ENCODE measurements at places on chromosomes 11 and 22.

DNA sequence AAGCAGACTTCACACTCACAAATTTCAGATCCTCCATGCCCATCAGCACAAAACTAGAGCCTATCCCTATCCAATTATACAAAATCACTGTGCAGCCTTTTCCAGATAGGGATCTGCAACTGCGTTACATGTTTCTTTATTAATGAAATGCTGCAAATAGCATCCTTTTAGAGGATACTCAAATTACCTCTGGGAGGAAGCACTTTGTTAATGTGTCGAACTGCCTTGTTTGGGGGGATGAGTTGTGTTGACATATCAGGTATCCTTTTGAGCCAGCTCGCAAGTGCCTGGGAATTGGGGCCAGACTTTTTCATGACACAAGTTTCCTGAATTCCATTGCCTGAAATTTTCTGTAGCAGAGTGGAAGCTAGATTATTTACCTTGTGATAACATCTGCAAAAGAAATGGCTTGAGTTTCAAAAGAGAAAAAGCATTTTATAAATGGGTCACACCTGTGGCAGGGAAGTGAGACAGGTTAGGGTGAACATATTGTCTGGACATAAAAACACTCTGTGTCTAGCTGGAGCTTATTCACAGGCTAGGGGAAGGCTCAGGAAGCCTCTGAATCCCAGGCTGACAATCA, 299.1 kb upstream of the MTNR1B start:
- no peaks in the 10 kb centered on the region for H3K4me1 ChIP-seq
- no peaks in the 10 kb centered on the region for H3K27me3 ChIP-seq
- H3K36me3 ChIP-seq = no peaks in the 10 kb centered on the region
- H3K4me3 ChIP-seq = no peak overlapping the region

- DNase-seq = no peak
- no peak overlapping the region for H3K27ac ChIP-seq
- H3K4me3 ChIP-seq = no peak overlapping the region
- H3K4me1 ChIP-seq = no peaks in the 10 kb centered on the region
Measured at GRCh38 chr11:70460964-70461363, 62.6 kb downstream of the CTTN start.

DNA sequence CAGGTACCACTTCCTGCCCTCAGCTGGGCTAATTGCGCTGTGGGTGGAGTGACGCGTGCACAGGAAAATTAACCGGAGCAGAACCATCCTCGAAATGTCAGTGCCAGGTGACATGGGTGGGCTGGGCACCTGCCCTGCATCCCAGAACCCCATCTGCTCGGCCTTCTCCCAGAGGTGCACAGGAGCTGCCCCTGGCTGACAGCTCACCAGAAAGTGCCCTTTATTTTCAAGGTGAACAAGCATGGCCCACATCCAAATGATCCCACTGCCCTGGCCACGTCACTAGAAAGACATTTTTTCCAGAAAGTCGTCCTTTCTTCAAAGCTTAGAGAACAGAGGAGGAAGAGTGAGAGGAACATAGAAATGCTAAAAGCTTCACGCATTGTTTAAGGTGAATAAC, 4.1 kb upstream of the ELFN2 start:
- no peak overlapping the region for H3K4me3 ChIP-seq
- DNase-seq = peak; percentile 12
- no peaks in the 10 kb centered on the region for H3K27me3 ChIP-seq

DNA sequence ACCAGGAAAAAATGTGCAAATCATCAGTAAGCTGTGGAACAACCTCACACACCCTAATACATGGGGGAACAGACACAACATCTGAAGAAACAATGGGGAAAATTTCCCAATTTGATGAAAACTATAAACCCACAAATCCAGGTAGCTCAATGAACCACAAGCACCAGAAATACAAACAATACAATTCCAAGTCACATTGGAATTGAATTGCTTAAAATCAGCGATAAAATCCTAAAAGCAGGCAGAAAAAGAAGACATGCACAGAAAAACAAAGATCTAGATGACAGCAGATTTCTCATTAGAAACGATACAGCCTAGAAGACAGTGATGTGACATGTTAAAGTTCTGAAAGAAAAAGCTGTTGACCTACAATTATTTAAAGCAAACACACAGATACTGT, 32.0 kb downstream of the DGCR2 start:
- no peak overlapping the region for H3K4me3 ChIP-seq
- no peak overlapping the region for H3K27ac ChIP-seq
- no peaks in the 10 kb centered on the region for H3K27me3 ChIP-seq
- H3K36me3 ChIP-seq = peaks cover 10% of the 10 kb centered on the region

DNA sequence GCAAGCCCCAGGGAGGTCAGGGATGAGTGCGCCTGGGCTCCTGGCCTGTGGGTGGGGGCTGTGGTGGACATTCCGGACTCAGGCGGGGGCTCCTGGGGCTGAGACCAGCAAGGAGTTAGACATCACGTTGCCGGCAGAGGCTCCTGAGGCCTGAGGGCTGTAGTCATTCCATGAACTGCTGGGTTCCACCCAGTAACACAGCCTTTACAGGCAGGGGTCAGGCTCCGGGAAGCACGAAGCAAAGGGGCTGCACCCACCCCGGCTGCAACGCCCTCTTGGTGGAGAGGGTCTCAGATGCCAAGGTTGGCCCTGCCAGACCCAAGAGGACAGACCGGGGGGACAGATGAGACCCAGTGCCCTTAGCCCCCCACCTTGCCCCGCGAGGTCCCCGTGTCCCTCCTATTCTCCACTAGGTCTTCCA, 9.0 kb downstream of the TNNT3 start:
- H3K36me3 ChIP-seq = no peaks in the 10 kb centered on the region
- H3K27ac ChIP-seq = no peak overlapping the region
- no peaks in the 10 kb centered on the region for H3K4me1 ChIP-seq
- H3K4me3 ChIP-seq = no peak overlapping the region

DNA sequence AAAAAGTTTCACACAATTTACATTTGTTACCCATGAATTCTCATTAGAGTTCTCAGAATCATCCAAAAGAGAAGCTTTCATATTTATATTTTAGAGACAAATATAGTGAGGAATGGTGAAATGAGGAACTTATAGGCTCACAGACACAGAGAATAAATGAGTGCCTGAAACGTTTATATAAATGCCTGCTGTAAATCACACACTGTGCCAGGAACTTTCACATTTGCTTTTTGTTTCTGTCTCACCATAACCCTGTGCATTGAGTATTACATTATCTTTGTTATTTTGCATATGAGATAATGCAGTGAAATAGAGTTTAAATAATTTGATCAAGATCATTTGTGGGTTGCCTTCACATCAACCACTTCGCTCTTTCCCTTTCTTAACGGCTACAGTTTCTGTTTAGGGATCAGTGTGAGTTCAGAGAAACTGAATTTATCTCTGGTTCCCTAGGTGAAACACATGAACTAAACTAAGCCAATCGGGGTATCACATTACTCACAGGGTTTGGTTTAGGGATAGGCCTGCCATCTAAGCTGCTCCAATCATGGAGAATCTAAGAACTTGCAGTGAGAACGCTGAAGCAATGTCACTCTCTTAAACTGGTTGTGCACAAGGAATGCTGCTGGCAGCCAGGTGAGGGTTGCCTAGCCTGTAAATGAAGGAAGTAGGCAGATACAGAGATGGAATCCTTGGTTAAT, 1339.2 kb upstream of the TENM4 start:
- H3K36me3 ChIP-seq = no peaks in the 10 kb centered on the region
- no peak for DNase-seq
- no peak overlapping the region for H3K27ac ChIP-seq
- H3K27me3 ChIP-seq = no peaks in the 10 kb centered on the region
- H3K4me1 ChIP-seq = no peaks in the 10 kb centered on the region

GRCh38 chr11:127023991-127024390, 23.4 kb upstream of the KIRREL3 start:
- H3K36me3 ChIP-seq = no peaks in the 10 kb centered on the region
- H3K4me3 ChIP-seq = no peak overlapping the region
- DNase-seq = no peak
- H3K27me3 ChIP-seq = peaks cover 51% of the 10 kb centered on the region
- H3K4me1 ChIP-seq = no peaks in the 10 kb centered on the region
- H3K27ac ChIP-seq = no peak overlapping the region

DNA sequence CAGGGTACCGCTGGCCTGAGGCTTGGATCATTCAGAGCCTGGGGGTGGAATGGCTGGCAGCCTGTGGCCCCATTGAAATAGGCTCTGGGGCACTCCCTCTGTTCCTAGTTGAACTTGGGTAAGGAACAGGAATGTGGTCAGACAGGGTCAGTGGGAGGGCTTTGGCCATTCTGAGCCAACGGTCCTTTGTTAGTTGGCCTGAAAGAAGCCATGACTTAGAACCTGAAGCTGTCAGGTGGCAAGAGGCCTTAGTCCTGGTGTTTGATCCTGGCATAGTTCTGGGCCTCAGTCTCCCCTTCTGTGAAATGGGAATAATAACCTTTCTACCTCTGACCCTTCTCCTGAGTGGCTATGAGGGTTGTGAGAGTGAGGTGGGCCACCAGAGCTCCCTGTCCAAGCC, 8.3 kb downstream of the PGAP2 start:
- H3K36me3 ChIP-seq = peaks cover 3% of the 10 kb centered on the region
- DNase-seq = no peak
- no peaks in the 10 kb centered on the region for H3K27me3 ChIP-seq
- H3K4me1 ChIP-seq = 0 out of 2 replicates have a peak, but pooled peaks cover 2% of the 10 kb centered on the region

DNA sequence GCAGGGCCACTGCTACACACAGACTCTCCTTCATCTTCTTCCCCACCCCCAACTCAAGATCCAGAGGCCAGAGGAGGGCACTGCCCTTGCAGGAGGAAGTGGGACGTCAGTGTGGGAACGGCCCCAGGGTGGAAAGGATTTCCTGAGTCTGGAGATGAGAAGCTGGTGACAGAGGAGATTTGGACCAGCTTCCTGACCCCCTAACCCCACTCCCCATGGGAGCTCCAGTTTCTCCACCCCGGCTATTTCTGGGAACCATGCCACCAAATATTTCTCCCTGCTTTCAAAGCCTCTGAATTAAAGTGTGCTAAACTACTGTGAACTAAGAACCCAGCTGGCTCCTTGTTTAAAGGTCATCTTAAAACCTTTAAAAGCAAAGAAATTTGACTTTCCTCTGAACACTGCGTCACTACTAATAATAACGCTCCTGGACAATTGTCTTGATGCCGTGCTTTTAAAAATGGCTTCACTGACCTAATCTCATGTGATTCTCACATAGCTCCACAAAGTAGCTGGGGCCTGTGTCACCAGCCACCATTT, 46.6 kb downstream of the CWC15 start:
- H3K36me3 ChIP-seq = no peaks in the 10 kb centered on the region
- no peaks in the 10 kb centered on the region for H3K27me3 ChIP-seq
- H3K27ac ChIP-seq = peak overlapping the region; percentile 98

DNA sequence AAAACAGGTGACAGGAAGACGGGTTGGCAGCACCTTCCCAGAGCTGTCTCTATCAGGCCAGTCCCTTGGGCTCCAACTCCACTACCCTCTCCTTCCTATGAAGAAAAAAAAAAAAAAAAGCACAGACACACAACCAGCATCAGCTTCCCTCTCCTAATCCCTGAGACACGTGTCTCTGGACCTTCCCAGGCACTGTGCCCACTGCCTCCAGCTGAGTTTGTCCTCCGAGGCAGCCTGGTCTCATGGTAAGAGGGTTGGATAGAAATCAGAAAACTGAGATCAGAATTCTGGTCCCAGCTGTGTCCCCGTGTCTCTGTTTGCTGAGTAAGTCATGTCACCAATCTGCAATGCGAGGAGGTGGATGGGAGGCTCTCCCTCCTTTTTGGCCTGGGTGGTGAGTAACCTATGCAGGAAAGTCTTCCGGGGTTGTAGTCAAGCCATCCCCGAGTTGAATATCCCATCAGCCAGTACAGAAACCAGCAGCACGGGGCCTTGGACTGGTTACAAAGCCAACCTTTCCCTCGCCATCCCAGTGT, 193.7 kb upstream of the TBCEL start:
- H3K27me3 ChIP-seq = peaks cover 5% of the 10 kb centered on the region
- no peaks in the 10 kb centered on the region for H3K4me1 ChIP-seq

DNA sequence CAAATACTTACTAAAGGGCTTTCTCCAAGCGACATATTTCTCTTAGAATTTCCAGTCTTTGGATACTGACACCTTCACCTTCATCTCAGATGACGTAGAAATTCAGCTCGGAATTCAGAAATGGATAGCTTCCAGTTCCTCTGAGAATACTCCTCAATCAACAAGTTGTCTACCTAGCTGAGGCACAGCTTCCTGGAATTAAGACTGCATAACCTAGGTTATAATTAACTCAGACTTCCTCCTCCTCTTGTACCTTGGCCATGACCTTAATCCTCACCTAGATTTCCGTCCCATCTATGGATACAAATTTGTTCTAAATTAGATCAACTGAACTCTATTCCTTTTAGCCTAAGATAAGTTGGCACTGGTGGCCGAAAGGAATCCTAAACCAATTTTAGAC, 17.4 kb downstream of the ATP5MG start:
- no peak overlapping the region for H3K27ac ChIP-seq
- H3K27me3 ChIP-seq = no peaks in the 10 kb centered on the region
- no peak overlapping the region for H3K4me3 ChIP-seq
- no peak for DNase-seq

DNA sequence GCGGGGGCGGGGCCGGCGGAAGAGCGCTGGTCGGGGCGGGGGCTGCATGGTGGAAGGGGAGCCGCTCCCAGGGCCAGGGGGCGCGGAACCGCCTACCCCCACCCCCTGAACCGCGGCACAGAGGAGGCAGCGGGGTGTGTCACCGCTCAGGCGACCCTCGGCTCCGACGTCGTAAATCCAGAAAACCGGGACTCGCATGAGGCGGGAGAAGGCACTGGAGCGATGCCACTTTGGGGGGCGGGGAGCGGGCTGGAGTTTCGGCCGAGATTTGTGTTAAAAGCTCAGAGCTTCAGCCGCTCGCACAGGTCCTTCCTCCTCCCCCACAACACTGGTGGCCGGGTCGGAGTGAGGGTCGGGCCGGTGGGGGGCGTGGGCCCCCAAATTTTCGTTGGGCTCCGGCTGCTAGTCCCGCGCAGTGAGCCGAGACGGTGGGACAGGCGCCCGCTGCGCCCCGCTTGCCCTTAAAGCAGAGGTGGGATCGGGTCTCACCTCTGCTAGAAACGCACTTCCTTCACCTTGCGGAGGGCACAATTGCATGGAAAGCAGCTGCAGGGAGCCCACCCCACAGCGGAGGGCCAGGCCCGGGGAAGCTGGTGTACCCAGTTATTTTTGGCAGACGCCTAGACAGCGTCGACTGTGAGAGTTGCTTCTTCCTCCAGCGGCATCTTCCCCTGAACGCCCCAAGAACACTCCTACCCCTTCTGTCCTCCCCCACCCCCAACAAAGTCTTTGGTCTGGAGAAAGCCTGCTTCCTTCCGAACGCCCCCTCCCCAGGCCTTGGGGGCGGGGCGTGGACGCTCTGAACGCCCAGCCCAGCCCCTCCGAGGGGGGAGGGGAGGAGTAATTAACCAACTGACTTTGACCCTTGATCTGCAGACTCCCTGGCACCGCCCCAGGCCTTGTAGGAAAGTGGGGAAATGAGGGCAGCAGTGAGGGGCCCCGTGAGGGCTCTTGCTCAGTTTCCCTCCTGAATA, 1.1 kb downstream of the OVOL1 start:
- no peak overlapping the region for H3K27ac ChIP-seq
- H3K27me3 ChIP-seq = peaks cover 83% of the 10 kb centered on the region
- no peaks in the 10 kb centered on the region for H3K4me1 ChIP-seq
- H3K36me3 ChIP-seq = no peaks in the 10 kb centered on the region
- H3K4me3 ChIP-seq = no peak overlapping the region
- no peak for DNase-seq

Measured in IMR-90 (cell line).